ENCODE measurements at places on chromosomes 3 and 15. TPM values are rescaled to one million over a fixed set of nuclear protein-coding genes. Genes with fewer than 3 reads are reported as not detected.
A peak's percentile ranks its signal among the peaks of the same experiment; 100 is the strongest.

- DNase-seq: no peak
Observed at GRCh38 chr15:32723171-32723948, 5.6 kb downstream of the GREM1 start.

Gene GATA2
- polyA plus RNA-seq: 15.0 TPM

Gene TNNC1
- 4.6 TPM for polyA plus RNA-seq

GRCh38 chr15:85393210-85393609 is 12.8 kb downstream of the AKAP13 start:
- no peak for DNase-seq

DNA sequence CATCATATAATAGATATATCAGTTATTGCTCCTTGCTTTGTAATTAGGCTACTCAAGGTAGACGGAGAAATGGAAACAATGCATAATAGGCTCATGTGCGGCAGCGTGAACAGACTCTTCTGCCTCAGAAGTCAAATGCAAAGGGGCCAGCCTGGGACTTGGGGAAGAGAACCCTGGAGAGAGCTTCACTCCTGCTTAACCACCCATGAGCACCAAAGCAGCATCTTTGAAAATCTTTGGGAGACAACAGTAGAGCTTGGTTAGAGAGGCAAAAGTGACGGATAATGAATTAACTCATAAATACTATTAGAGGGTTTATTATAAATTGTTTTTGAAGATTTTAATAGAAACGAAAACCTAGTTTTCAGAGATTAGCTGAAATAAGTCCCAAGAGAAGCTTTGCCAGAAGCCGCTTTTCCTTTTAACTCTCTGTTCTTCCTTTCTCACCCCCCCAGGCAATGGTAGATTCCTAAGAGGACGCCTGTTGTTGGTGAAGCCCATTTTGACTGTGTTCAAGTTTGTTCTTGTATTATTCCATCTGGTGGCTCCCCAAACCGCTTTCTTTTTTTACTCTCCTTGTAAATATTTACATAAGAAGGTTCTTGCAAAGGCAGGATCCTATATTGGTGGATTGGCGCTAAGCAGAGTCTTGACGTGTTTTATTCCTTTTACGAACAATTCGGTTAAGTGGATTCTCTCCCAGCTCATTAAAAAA is 196.0 kb upstream of the TPRG1 start:
- peak; percentile 9 for DNase-seq

DNA sequence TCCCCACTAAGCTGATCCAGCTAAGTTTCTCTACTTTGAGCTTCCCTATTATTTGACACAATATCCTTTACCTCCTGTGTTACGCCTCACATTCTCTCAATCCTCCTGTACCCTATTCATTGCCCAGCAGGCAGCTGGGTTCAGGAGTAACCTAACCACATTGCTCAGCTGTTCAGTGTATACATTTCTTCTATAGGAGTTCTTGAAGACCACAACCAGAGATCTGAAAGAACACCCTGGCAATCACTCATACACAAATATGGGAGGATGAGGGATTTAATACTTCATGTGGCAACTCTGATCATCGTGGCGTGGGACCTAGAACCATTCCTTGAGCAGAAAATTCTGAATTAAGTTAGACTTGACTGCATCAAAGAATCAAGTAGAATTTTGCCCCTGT is 346.8 kb upstream of the ARPP21 start:
- DNase-seq: no peak

Gene GRM2
- 0.19 TPM for polyA plus RNA-seq

Gene SLCO2A1
- polyA plus RNA-seq: 1.2 TPM

Gene PCCB
- polyA plus RNA-seq: 37.3 TPM

DNA sequence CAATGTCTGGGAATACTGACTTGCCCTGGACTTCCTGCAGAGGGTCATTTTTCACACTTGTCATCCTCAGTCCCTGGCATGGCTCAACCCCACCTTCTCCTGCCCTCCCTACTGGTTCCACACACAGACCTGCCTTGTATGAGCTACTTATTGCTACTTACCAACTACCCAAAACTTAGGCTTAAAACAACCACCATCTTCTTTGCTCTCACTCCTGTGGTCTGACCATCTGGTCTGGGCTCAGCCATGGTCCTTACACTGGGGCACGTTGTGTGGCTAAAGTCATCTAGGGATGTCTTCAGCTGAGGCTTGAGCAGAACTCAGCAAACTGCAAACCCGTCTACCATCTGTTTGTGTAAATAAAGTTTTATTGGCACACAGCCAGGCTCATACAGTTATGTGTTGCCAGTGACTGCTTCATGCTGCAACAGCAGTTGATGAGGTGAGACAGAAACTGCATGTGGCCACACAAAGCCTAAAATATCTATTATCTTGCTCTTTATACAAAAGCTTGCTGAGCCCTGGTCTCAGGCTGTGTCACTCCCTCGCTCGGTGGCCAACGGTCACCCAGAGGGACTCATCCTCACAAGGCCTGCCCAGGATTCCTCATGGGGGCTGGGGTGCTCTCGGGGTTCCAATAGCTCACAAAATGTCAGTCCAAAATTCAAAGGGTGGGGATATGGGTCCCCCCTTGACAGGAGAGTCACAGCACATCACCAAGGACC is 43.5 kb downstream of the KLF15 start:
- peak; percentile 17 for DNase-seq

- DNase-seq: no peak
Observed at GRCh38 chr3:73808862-73809509, 184.2 kb upstream of the PDZRN3 start.

Gene FAM227B
- polyA plus RNA-seq: 3.0 TPM

DNA sequence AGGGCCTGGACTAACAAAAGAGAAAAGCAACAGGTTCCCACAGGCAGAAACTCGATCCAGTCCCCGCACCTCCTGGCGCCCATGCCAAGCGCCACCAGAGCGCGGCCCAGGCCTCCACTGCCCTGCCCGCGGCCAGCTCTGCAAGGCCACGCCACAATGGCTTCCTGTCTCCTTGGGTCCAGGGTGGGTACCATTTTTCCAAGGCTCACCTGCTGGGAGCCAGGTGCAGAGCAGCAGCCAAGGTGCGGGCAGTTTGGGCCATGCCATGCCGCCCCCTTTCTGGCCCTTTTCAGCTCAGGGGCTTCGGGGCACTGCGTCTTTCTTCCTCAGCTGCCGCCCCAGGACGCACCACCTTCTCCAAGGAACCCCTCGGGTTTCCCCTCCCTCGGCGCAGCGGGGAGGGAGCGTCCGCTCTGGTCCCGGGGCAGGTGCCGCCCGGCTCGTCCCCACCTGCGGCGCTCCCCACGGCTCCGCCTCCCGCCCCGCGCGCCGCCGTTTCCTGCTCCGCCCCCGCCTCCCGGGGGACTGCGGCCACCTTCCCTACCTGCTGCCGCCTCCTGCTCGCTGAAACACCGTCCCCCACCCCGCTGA is at the start of gene ILDR1:
ILDR1 (minus strand) TSS at position 437 of the 591 bp plus-strand sequence; CDS start at position 267, 170 bp downstream.
- no peak for DNase-seq

GRCh38 chr15:85702321-85703101 is 92.2 kb downstream of the KLHL25 start:
- DNase-seq: peak; percentile 75

- DNase-seq: peak; percentile 50
Observed at GRCh38 chr3:23961066-23961465, 16.0 kb downstream of the NR1D2 start.

- DNase-seq: no peak
Observed at GRCh38 chr3:29268651-29269050, 12.2 kb upstream of the RBMS3 start.

GRCh38 chr15:48205981-48206380 is at the start of gene SLC12A1:
Gene SLC12A1, plus strand, starts transcription at chr15:48206302. Its CDS starts 1,418 bp downstream, at chr15:48207720.
- no peak for DNase-seq

- peak; percentile 25 for DNase-seq
Observed at GRCh38 chr15:39025321-39025720, 460.7 kb upstream of the RASGRP1 start.

Data from IMR-90 (cell line).